B cell (primary cell): ENCODE measurements at places on chromosomes 11 and 22.
A peak's percentile ranks its signal among the peaks of the same experiment; 100 is the strongest.

DNA sequence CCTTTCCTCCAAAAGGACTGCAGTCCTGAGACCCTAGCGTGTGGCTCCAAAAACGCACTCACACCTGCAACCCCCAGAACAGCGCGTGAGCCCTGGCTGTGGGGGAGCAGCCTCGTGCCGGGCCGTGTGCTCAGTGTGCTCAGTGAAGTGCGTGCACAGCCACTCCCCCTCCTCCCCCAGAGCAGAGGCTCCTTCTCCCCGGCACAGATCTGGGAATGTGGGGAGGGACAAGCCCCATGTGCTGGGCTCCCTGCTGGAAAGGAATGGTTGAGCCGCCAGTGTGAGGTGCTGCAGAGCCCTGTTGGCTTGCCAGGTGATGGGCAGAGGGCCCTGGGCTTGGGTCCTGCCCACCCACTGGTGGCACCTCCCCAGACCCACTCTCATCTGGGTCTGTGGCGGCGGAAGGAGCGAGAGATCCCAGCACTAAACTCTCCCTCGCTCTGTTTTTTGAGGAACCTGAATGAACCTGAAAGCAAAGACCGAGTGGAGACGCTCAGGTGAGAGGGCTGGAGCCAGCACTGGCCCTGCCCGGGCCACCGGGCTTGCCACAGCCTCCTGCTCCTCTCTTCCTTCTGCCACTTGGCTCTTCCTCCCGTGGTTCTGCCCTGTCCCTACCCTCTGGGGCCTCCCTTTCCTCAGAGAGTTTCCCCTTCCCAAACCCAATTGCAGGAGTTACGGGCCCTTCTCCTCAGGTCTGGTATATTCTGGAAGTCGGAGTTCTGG lies 9.0 kb downstream of the RCOR2 start:
- no peak for DNase-seq

- no peak for DNase-seq
These were observed 52.7 kb downstream of the RTL6 start for GRCh38 chr22:44445307-44445680.

DNA sequence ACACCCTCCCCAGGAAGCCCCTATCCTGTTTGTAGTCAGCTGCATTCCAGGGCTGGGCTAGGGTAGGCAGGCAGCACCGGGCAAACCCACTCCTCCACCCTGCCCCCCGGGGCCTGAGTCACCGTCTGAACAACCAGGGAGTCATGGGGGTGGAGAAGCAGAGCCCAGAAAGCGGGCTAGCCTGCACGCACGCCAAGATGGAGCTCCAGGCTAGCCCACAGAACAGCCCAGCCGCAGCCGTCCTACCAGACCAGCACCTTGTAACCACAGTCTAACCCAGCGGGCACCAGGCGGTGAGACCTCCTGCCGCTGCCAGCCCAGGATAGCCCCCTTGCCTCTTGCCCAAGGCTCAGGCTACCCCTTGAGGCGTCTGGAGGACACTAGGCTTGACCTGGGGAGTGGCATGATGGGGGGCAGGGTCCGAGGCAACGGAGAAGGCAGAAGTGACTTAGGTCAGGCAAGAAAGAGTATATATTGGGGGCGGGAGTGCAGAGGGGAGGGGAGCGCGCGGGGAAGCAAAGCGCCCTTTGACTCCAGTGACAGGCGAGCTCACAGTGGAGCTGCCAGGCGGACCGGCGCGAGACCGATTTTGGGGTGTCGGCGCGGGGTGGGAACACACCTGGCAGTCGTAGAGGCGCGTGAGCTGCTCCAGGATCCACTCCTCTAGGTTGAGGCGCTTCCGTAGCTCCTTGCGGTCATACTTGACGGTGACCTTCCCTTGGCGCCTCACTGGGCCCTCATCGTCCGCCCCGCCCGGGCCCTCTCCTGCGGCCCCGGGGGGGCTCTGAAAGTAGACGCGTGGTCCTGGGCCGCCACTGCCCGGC lies 734 bp downstream of the PPP1R14B start:
- DNase-seq, result peak; percentile 67

DNA sequence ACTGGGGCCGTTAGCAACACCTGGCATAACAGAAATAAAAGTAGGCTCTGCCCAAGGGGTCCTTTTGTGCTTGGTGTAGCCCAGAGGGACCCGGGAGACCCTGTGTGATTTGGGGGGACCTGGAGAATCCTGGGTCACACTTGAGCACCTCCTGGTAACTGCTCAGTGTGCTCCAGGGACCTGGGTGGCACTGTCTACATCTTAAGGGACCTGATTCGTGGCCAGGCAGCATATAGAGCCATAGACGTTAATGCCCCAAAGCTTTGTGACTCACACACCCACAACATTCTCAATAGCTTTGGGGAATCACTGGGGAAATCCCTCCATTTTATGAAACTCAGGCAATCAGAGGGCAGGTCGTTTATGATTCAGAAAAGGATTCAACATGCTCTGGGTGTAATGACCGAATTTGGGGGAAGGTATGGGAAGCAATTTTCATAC lies 3.6 kb upstream of the IGF2 start:
- DNase-seq, result peak; percentile 32

DNA sequence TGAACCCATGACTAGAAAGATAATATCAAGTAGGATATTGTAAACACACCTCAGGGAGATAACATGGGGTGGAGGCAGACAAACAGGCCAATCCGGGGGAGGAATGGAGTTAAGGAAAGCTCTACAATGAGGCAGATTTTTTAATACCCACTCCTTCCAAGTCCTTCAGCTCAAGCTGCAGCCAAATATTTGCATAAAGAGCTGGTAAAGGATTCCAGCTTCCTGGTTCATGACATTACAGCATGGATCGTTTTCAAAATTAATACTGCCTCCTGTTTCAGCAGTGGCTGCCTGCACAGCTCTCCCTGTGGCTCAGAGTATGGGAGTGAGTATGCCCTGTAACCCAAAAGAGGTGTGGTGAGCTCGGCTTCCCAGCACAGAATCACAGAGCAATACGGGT lies 5.1 kb downstream of the POU2AF3 start:
- DNase-seq, result no peak

DNA sequence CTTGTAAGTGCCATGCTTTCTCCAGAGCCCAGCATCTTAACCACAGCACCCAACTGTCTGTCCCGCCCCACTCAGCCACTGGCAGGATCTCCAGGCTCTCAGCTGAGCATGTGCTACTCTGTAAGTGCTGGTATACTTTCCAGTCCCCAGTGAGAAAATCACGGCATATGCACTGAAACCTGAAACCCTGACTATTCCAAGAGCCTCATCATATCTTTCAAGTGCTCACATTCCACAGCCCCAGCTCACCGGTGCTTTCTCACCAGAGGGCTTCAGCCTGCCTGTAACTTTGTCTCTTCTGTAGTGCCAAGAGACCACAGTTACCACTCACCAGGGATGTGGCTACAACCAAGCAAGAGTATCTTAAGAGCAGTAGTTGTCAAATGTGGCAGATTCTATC lies 24.4 kb upstream of the PAMR1 start:
- DNase-seq, result no peak

DNA sequence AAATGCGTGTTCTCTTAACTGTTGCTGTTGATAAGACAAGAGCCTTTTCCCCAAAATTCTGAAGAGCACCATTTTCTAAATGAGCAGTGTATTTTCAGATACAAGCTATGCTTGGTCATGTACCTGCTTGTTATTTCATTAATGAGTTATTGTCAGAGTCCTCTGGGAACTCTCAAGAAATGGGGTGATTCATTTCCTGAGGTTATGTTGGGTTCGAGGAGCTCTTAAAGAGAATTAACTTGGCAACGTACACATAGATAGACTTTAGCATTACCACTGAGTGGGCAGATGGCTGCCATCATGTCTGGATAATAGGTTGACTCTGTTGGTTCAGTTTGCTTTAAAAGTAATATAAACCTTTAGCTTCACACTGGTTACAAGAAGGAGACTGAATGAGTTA lies 87.9 kb upstream of the SORL1-AS1 start:
- no peak for DNase-seq

GRCh38 chr11:106679581-106679980 lies 338.7 kb downstream of the GUCY1A2 start:
- DNase-seq, result no peak
